ENCODE measurements at places on chromosomes 4 and X.

- DNase-seq, result no peak
These were observed 345.4 kb upstream of the GATB start for GRCh38 chr4:152106113-152106763.

DNA sequence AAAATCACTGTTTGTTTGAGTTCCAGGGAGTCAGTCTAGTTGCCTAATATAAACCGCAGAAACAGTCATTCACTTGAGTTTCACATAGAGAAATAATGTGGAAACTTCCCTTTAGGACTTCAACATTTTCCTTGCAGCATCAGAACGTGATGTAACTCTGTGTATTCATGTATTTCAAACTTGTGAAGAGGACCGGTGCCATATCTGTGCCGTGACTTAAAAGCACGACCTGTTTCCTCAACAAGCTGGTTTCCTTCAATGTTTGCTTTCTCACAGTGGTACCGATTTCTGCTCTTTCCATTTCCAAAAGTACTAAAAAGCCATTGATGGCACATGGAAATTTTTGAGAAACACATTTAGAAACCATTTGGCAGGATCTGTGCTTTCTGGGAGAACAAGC, 166.6 kb upstream of the RAPGEF2 start:
- DNase-seq, result no peak

- DNase-seq, result no peak
These were observed 19.2 kb upstream of the CCNA2 start for GRCh38 chr4:121842862-121843261.

DNA sequence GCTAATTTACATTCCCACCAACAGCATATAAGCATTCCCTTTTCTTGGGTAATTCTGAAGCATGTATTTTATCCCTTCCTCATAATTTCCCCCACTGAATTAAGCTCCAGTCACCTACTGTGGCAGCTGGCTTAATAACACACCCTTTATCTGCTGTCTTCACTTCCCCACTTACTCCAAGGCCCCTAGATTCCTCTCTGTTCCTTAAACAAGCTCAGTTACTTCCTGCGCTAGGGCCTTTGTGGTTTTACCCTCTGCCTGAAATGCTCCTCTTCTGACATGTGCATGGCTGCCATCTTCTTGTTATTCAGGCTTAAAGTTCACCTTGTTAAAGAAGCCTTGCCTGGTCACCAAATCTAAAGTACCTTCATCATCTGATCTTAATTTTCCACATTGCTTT, 47.2 kb upstream of the RPS6KA3 start:
- DNase-seq, result no peak

DNA sequence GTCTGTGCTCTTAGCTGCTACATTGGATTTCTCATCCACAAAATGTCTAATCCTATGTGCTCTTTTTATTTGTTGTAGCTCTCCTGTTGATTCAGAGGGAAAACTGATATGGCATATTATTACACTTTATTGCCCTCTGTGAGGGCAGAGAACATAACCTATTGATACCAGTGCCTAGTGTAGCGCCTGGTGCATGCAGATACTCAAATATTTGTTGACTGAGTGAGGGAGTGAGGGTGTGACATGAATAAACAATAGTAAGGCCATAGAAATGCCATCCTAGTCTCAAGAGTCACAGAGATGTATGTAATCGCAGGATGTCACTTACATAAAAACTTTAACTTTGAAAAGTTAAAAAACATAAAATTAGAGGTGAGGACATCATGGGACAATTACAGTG, 159.1 kb downstream of the SHROOM3 start:
- DNase-seq, result no peak

Measured in effector memory CD4-positive, alpha-beta T cell (primary cell).